NCI-H2171 treated with DMSO at 0.1 percent for 48 hours (cell line): ENCODE measurements at places on chromosomes 1 and 21.

- DNase-seq, result no peak
Observed at GRCh38 chr1:240666568-240667198, 54.7 kb upstream of the GREM2 start.

- DNase-seq, result peak; percentile 59
Observed at GRCh38 chr1:89780721-89781120, 40.1 kb upstream of the LRRC8D start.

DNA sequence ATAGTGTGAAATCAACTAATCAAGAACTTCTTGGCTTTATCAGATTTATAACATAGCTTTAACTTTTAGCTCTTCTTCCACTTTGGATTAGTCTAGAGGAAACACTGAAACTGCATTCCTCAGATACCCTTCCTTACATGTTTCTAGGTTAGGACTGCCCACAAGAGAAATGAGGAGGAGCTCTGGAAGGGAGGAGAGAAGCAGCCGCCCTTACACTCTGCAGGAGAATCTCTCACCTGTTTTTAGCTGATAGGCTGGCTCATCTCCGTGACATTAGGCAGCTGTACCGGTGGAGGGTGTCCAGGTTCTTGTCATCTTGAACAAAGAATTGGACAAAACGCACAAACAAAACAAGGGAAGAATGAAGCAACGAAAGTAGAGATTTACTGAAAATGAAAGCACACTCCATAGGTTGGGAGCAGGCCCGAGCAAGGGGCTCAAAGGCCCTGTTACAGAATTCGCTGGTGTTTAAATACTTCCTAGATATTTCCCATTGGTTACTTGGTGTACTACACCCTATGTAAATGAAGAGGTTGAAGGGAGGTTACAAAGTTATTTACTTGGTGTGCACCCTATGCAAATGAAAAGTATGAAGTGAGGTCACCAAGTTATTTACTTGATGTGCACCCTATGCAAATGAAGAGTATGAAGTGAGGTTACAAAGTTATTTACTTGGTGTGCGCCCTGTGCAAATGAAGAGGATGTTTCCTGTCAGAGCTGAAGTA lies 524.9 kb upstream of the CHRM3 start:
- DNase-seq, result no peak

- DNase-seq, result no peak
Observed at GRCh38 chr1:162596514-162597170, 35.1 kb downstream of the UAP1 start.

- peak; percentile 97 for DNase-seq
Observed at GRCh38 chr1:69088571-69088970, 479.2 kb upstream of the LRRC7 start.

DNA sequence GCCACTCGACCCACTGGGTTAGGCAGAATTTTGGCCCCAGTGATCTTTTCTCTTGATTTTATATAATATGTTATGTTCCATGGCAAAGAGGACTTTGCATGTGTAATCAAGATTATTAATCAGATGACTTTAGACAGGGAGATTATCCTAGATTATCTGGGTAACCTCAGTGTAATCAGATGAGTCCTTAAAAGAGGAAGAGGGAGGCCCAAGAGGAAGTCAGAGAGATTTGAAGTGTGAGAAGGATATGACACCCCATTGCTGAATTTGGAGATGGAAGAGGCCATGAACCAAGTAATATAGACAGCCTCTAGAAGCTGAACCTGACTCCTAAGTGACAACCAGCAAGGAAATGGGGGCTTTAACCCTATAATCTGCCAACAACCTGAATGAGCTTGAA lies 117.1 kb upstream of the CSF3R start:
- no peak for DNase-seq

GRCh38 chr1:47703981-47704596 lies 266.2 kb downstream of the FOXD2 start:
- no peak for DNase-seq

DNA sequence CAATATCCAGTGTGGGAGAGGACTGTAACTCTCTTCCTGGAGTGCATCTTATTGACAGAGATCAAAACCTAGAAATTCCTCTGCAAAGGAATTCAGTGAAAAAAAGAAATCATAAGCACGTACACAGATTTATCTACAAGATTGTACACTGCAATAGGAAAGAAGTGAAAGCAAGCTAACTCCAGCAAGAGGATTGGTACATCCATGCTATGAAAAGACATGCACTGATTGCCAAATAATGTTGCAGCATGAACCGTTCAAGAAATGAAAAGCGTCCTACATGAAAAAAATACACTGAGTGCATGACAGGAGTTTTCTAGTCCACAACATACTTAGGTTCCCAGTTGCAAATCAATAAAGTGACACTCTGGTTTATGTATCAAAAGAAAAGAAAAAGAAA lies 1.9 kb upstream of the MGST3 start:
- no peak for DNase-seq

- no peak for DNase-seq
Observed at GRCh38 chr1:204443871-204444581, 32.4 kb upstream of the PPP1R15B start.

DNA sequence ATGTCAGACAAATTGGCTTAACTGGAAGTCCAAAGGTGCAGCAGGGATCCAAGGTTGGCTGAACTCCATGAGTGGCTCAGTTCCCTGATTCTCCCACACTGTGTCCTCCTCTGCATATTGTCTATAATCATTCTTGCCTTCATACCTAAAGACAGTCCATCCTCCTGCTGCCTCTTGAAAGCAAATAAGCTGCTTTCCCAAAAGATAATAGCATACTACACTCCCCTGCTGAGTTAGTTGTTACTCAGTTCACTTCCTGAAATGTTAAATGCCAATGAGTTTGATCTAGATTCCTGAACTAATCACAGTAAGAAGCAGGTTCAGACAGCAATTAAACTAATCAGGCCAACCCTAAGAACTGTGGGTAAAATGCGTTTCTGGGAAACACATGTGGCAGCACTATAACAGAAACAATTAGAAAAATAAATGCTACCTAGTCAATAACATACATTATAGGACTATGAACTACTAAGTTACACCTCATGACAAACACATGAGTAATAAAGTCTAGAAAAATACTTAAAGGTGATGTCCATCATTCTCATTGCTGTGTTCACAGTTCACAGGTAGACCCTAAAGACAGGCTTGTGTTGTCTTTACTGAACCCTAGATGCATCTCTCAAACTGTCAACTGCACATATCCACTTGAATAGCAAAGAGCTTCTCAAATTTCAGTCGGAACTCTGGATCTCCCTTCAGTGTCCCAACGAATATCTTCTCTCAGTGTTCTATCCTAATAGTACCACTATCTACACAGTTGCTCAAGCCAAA lies 50.8 kb upstream of the BOLA1 start:
- no peak for DNase-seq

DNA sequence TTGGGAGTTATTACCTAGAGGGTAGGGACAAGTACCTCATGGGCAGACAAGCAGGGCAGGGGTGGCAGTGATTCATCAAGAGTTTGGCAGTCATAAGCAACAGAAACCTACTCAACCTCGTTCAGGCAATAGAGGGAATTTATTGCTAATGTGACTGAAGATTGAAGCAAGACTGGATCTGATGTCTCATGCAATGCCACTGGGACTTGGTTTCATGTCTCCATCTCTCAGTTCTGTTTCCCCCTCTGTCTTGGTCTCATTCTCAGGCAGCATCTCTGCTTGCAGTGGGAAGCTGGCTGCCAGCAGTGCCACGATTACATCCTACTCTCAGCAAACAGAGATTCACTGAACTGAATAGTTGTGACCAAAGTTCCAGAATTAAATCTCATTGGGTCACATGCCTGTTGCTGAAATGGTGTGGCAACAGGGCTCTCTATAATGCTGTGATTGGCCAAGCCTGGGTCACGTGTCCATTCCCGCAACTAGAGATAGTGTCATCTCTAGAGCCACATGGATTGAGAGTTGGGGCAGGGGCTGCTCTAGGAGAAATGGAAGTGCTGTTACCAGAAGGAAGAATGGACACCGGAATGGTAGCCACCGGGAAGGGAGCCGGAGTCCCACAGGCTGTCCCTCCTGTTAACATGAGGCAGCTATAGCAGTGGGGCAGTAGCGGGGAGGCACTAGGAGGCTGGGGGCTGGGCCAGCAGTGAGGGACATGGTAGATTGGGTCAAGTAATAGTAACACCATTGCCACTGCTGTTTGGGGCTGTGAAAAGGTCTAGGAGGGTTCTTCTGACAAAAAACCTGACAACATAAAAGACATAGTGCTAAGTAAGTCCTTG lies 3.9 kb upstream of the CDC42 start:
- no peak for DNase-seq

- no peak for DNase-seq
Observed at GRCh38 chr1:247104965-247105364, 809 bp upstream of the ZNF669 start.

DNA sequence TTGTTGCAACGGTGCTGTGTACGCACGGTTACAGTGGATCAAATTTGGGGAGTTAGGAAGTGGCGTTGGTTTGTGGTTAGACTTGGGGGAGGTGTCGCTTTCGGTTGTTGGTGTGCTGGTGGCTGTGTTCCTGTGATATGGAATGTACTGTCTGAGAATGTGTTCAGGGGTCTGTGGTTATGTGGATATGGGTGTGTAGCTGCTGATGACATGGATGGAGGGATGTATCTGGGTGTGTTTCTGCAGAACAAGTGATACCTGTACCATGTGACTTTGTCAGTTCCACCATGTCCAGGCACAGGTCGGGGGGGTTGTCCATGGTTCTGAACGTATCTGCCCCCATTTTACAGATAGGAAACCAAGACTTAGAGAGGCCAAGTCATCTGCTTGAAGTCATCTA lies 22.7 kb downstream of the PAX7 start:
- no peak for DNase-seq

DNA sequence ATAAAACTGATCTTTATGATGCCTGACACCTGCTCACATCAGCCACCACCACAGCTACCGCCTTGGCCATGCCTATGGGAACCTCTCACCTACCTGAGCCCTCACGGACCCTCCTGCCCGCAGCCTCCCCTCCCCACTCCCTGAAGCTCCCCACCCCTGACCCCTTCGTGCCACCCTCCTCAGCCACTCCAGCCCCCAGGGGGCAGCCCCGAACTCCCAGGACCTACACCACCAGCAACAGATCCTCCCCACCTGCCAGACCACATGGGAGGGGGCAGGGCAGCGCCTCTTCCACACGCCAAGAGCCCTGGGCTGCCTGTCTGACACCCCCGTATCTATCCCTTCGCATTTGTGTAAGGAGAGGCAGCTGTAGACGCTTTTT lies 14.2 kb upstream of the ARHGEF16 start:
- no peak for DNase-seq
